Fibroblast of upper back skin (primary cell): ENCODE measurements at places on chromosomes 4 and X.

DNA sequence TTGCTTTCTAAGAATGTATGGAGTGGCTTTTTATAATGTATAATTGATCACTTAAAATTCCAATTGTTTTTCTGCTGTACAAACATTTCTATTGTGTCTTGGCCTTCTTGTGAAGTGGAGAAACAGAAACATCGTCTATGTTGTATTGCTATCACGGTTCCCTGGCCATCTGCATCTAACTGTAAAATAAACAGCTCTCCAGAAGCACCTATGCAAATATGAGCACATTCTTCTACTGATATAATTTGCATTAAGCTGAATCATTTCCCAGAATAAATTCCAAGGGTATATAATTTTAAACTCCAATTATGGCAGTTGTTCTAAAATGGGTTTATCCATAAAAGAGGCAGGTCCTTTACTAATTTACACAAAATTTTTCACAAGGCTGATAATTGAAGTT is 261.6 kb upstream of the STS start:
- DNase-seq, result no peak

DNA sequence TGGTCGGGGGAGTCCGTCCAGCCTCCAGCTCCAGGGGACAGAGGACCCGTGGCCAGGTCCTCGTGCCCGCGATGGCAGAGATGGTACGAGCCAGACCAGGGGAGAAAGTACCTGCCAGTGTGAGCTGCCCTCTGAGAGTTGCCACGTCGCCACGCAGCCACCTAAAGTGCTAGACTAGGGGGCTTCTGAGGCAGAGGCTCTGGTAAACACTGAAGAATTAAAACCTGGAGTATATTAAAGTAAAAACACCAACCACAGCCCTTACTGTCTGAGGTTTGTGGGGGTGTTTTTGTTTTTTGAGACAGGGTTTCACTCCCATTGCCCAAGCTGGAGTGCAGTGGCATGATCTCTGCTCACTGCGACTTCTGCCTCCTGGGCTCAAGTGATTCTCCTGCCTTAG is 60.1 kb upstream of the SORCS2 start:
- DNase-seq, result no peak

DNA sequence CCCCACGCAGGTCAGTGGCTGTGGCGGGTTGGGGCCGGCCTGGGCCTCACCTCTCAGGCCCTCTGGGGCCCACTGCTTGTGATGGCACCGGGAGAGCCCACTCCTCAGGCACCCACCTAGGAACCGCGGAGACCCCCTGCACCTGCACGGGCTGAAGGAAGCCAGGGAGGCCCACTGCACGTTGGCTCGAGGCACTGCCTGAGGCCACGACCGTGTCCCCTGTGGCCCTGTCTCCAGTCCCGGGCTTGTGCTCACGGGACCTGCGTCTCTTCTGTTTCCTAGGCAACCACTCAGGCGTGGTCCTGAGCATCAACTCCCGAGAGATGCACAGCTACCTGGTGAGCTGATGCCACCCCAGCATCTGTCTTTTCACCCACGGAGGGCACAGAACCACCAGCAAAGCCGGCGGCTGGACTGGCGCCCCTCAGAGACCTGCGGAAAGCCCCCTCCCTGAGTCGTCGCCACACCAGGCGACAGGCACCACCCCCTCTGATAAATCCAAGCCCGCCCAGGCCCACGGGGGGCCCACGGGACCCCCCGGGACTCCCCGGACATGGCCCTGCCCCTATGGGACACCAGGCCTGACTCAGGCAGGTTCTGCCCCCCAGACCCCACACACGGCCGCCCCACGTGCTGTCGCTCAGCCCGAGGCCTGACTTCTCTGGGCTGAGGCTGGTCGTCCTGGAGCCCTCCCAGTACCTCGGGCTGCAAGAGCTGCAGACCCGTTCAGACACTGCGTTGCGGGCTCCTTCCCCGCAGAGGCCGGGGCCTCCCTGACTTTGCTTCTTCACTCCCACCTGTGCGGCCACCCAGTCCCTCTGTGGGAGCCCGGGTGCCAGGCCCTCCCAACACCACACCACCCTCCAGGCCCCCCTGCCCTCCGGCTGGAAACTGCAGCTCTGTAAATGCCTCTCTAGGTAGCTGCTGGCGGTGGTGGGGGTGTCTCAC is 199.5 kb downstream of the AFAP1 start:
- no peak for DNase-seq

DNA sequence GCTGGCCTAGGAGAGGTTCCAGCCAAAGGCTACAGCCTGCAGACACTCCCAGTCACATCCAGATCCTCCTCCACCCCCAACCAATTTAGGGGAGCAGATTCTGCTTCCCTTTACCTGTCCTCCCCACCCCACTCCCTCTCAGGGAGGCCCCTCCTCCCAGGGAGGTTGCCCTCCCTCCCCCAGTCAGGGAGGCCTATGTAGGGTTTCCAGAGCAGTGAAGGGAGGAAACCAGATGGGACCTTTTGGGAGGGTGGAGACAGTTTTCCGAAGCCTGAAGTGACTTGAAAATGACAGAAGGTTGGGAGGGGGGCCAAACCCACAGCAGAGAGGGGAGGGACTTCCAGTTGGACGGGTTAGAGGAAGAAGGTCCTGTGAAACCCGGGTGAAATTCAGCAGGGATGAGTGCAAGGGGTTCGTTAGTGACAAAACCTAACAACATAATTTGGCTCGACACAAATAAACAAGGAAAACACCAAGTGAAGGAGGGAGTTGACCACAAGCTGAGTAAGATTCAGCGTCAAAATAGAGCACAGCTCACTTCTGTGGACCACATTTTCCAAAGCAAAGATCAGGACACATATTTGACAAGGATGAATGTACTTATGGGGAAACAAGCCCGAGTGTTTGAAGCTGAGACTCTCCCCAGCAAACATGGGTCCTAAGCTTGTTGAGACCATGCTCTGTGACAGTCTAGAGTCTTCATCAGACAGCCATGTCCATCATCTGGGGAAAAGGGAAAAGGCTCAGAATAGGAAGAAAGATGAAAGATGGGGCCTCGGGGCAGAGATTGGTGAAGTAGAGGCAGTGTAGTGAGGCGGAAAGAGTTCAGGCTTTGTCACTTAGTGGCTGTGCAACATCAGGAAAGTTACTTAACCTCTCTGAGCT is 46.4 kb downstream of the PRPS1 start:
- DNase-seq, result no peak

DNA sequence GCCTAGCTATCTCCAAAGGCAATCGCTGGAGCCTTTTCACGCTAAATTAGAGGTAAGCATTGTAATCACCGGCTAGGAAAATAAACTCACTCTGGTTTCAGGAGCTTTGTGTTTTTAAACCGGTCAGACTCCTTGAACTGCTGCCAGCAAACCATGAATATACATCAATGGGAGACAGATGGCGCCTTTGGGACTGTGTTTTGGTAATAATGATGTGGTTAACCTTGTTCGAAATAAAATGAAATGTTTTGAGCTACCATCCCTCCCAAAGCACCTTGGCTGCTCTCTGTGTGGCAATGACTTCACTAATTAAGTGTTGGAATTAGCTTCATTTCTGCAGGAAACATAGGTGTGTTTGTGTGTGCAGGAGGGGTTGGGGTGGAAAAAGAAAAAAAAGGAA is 65.3 kb downstream of the CLNK start:
- DNase-seq, result peak; percentile 82

GRCh38 chr4:15864651-15865566 is 73.6 kb downstream of the FGFBP1 start:
- DNase-seq, result no peak
